ENCODE measurements at places on chromosomes 13 and 19.
A peak's percentile ranks its signal among the peaks of the same experiment; 100 is the strongest.

- peak; percentile 24 for DNase-seq
These were observed 65.1 kb downstream of the FLT1 start for GRCh38 chr13:28429685-28430290.

DNA sequence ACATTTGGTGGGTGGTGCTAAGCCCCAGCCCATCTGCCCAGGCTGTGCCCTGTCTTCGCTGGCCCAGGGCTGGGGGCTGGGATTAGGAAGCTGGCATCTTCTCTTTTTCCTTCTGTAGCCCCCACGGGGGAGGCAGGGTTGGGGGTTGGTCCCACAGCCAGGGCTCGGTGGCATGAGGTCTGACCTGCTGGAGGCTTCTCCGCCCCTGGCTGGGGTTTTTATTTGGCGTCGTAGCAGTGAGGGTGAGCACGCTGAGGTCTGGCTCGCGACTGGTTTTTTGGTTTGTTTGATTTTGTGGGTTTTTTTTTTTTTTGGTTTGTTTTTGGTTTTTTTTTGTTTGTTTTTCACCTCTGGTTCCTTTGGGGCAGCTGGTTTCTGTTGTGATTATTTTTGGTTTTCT is 14.7 kb downstream of the ZNF574 start:
- DNase-seq, result no peak

GRCh38 chr19:8361921-8362793 is 1.8 kb upstream of the ANGPTL4 start:
- DNase-seq, result peak; percentile 27

DNA sequence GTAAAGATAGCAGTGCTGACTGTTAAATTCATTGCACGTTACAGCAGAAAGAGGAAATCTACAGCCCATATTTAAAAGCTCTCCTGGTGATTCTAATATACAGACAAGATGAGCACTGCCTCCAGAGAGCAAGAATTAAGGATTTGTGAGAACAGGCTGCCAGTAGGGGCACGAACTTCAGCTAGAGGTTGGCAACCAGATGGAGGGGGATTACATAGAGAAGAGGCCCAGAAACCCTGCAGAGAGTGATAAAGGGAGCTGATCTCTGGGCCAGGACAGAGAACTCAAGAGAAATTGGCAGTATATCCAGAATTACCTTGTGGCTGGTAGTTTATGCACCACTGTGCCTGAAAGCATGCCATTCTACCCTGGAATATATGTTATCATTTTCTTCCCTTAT is 144.8 kb downstream of the UFM1 start:
- no peak for DNase-seq

GRCh38 chr13:46551410-46552302 is 1.3 kb upstream of the LRCH1 start:
- peak; percentile 51 for DNase-seq

- DNase-seq, result no peak
These were observed 39.2 kb downstream of the WDFY2 start for GRCh38 chr13:51623473-51623872.

- DNase-seq, result no peak
These were observed 277.7 kb upstream of the TSHZ3 start for GRCh38 chr19:31626941-31627340.

DNA sequence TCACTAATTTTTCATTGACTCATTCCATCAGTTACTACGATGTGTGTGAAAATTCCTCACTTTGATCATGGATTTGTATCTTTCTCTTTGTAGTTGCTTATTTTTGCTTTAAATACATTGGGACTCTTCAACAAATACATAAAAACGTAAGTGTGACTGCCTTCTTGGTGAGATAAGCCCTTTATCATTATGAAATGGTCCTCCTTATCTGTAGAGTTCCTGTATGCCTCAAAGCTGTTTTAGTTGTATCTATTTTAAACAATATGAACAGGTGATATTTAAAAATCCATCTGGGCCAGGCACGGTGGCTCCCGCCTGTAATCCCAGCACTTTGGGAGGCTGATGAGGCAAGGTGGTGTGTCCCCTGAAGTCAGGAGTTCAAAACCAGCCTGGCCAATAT is 11.3 kb downstream of the DCUN1D2 start:
- no peak for DNase-seq

GRCh38 chr19:29442094-29442493 is 83.7 kb upstream of the VSTM2B start:
- DNase-seq, result no peak

GRCh38 chr19:51572908-51573307 is 1.8 kb downstream of the ZNF175 start:
- no peak for DNase-seq

- no peak for DNase-seq
These were observed 5.2 kb upstream of the DPP9 start for GRCh38 chr19:4728871-4729270.

- DNase-seq, result no peak
These were observed 18.8 kb downstream of the C1QTNF9 start for GRCh38 chr13:24328145-24328544.

DNA sequence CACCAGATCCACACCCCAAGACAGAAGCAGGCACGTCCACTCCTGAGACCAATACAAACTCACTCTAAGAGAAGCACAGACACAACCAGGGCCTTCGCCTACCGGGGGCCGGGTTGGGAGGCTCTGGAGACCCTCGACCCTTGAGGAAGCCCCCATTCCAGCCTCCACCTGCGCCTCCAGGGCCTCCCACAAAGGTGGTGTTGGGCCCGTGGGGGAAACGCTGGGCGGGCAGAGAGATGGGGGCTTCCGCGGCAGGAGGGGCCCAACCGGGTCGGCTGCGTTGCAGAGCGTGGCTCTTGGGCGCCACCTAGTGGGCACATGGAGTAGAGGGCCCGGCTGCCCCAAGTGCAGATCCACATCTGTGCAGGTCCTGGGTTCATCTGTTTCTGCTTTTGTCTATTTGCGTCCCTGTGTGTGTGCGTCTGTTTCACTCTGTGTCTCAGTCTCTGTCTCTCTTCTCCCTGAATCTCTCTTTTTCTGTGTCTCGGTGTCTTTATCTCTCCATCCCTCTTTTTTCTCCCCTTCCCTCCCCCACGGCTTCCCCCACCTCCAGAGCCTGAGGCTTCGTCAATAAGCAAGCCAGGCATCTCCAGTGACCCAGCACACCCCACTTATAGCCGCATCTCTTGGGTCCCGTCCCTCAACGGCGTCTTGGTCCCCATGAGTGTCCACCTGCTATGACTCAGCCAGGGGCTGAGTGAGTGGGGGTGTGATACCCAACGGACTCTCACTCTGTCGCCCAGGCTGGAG is 10.5 kb upstream of the TINCR start:
- DNase-seq, result peak; percentile 48

GRCh38 chr13:108342369-108343289 is 73.1 kb downstream of the TNFSF13B start:
- DNase-seq, result no peak

GRCh38 chr19:52664461-52664860 is 26.3 kb upstream of the ZNF83 start:
- DNase-seq, result no peak

- DNase-seq, result no peak
These were observed 28.5 kb downstream of the ZNF541 start for GRCh38 chr19:47544476-47544875.

DNA sequence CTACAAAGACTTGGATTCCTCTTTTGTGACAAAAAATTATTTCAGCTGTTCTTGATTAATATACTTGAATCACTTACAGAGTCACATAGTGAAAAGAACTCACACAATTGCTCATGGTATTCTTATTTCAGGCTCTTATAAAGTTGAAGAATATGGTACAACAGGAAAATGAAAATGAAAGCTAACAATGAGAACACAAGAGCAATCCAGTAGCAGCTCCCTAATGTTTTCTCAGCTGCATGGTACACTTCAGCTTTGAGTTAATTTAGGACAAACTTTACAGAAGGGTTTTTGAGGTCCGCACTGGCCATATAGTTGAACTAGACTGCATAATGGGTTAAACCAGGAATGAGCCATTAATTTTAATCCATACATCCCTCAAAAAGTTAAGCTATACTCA is 1261.8 kb downstream of the SLITRK5 start:
- no peak for DNase-seq

DNA sequence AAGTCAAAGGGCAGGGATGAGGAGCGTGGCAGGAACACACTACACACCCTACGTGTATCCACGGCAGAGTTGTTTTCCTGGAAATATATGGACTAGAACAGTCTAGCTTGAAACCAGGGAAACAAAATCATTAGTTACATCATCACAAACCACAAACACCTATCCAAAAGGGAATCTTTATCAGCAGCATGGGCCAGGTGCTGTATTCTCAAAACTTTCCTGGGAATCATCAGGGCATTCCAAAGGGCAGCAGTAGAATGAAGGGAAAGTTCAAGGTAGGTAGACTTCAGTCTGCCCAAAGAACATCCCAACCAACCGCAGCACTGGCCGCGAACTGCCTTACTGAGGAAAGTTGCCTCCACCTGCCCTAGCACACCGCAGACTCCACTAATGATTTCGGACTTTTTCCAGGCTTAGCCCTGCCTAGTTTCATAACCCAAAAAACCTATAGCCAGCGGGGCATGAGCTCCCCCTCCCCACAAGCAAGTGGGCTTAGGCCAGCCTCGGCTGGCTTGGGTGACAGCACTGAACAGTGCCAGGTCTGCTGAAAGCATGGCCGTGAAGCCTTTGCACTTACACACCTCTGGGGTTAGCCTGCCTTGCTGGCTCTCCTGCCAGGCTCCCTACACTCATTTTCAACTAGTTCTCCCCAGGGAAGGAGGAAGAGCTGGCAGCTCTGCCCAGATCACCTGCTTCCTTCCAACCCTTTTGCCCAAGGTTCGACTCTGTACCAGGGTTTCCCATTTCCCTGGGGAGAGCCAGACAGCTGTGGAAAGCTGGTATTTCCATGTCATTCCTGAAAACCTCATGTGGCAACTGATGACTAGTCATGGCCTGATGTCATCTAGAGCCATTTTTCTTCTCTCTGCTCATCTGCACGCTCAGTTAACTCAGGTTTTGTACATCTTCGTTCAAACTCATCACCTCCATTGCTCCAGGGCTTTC is 77.3 kb upstream of the UBAC2 start:
- no peak for DNase-seq

DNA sequence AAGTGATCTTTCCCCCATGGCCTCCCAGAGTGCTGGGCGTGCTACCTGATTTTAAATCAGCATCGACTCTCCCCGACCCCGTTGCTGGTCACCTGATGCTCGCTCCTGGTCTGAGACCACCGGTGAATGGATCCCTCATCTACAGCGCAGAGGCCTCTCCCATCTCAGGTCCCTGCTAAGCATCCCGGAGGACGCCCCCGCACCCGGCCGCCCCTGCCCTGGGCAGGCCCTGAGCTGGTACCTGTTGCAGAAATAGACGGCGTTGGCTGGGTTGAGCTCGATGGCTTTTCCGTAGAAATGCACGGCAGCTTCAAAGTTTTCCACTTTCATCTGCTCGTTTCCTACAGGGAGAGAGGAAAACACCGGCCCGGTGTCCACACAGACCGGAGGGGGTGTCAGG is 18.1 kb downstream of the SGTA start:
- no peak for DNase-seq

DNA sequence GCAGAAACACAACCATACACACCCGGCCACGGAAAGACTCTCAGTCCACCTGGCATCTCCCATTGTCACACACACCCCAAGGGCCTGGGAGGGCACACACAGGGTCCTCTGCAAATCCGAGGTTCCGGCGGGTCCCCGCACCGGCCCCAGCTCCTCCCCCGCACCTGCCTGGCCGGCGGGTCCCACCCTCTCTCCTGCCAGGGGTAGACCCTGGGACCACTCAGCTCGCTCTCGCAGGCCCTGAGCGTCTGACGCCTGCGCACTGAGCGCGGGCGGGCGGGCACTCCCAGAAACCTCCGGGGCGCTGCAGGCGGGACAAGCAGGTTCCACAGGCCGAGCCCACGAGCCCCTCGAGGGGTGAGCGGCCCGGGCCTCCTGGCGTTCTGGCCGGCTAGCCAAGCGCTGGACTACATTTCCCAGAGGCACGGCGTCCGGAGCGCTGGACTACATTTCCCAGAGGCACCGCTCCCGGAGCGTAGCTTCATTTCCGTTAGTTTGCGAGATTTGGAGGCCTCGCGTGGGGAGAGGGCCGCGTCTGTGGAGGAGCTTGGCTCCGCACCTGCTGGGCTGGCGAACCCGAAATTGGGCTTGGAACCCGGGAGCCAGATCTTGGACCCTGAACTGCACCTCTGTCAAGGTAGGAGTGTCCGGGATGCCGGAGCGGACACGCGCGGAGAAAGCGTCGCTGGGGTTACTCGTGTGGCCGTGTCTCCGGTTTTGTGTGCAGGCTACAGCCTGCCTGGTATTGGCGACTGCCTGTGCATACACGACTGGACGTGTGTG is at the start of gene ZNF420:
Gene ZNF420 (plus strand): TSS at position 500 of the 783 bp plus-strand sequence. CDS start 10,686 bp downstream, outside the sequence.
- peak; percentile 93 for DNase-seq

DNA sequence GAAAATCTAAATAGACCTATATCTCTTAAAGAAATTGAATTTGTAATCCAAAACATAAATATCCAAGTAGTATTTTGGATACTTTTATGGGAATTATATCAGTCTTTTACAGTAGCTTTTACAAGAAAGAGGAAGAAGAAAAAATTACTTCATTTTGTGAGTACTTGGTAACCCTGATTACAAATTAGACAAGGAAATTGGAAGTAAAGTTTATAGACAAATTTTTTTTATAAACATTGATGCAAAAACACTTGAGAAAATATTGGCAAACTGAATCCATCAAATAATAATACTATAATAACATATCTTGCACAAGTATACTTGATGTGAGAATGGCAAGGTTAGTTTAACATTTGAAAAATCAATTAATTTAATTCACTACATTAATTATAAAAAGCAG is 954.1 kb upstream of the MIR17HG start:
- no peak for DNase-seq

DNA sequence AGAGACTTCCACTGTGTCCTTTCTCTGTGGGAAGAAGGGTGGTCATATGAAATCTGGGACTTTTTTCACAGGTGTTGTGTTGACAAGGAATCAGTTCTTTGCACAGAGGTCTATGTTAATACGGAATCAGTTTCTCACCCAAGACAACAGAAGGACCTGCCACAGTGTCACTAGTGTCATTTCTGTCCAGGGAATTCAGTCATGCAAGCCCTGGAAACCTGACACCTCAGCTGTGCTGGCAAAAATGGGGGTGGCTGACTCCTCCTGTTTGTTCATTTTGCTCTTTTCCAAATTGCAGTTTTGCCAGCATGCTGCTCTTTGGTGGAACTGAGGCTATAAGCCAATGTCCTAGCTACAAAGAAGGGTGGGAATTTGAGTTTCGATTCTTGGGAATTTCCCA is 49.8 kb upstream of the ESD start:
- DNase-seq, result no peak
